ENCODE measurements at places on chromosomes 5 and 9.

- DNase-seq, result no peak
Observed at GRCh38 chr9:69615880-69616279, 56.3 kb downstream of the APBA1 start.

GRCh38 chr9:75499812-75500211 lies 390.7 kb upstream of the PCSK5 start:
- DNase-seq, result no peak

DNA sequence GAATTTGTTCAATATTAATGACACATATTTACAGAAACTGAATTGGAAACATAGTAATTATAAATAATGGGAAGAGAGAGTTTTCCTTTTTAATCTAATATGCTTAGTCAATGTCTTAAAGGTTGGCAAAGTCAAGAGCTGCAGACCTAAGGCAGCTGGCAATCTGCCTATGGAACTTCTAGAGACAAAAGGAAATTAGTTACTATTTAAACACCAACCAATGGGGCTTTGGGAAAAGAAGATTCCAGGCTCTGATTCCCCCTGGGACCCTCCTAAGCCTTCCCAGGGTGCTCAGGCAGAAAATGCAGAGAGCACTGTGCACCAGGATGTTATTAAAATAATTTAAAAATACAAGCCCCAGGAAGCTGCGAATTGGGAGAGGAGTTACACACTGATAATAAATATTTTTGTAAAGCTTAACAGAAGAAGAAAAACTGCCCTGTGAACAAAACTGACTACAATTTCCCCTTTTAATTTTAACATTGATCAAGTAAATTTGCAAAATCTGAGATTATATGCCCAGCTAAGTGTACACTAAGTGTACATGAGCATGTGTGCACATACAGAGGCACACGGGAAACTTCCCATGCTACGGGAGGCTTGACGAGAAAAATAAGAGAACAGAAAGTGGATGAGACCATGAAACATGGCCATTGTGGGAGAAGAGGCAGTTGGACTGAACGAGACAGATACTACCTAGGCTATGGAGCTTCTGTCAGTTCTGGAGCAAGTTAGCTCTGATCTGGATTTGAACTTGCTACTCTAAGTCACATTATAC lies 77.4 kb upstream of the ADAMTS16 start:
- no peak for DNase-seq

GRCh38 chr5:55052383-55052931 lies 28.4 kb downstream of the GZMK start:
- DNase-seq, result no peak

Measured in cortex of kidney (tissue), 1 donor.